ENCODE measurements at places on chromosomes 2 and 18.

DNA sequence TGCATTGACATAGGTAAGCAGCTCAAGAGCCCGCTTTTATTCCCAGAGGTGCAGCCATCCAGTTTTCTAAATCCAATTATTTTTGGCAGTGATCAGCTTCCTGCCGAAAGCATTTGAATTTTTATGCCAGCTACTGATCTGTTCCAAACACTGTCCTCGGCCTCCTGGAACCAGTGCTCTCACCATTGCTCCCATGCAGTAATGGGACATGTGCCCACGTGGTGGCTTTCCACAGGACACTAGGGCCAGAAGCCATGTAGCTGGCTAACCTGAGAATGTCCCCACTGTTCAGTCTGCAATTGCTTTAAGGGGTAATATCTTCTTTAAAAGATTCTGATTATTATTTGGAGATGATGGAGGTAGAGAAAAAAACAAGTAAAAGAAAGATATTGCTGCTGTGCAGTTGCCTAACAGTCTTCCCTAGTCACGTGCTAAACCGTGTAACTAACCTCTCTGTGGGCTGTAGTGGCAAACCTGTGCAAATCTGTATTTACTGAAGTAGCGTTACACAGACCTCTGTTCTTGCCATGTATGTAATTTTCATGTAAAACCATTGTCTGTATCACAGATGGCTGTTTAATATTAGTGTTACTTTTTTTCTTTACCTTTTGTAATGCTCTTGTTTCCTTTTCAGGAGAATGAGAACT lies 13.0 kb downstream of the GRHL1 start:
- DNase-seq: no peak

DNA sequence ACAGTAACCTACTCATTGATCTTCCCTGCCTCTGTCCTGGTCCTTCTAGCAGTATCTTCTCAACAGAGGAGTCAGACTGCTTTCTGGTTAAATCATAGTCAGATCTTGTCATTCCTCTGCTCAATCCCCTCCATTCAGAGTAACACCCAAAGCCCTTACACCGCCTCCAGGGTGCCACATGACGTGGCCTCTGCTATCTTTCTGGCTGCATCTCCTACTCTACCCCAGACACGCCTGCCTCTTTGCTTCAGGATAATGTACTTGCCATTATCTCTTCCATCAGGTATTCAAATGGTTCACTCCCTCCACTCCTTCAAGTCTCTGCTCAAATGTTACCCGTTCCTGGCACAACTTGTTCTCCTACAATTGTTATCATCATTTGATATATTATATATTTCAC lies 36.3 kb upstream of the ACVR2A start:
- DNase-seq: no peak

DNA sequence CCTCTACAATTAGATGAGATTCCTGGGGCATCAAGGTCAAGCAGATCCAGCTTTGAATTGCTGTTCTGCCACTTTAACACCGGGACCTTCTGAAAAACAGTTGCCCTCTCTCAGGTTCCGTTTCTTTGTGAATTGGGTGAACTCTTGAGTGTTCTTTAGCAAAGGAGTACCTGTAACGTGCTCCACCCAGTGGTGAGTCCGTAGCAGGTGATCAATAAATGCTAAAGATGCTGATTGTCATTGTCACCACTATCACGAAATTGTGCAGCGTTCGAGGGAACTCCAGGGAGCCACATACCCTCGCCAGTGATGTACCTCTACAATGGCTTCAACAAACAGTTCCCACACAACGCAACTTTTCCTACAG lies 81.9 kb downstream of the TCF7L1 start:
- no peak for DNase-seq

DNA sequence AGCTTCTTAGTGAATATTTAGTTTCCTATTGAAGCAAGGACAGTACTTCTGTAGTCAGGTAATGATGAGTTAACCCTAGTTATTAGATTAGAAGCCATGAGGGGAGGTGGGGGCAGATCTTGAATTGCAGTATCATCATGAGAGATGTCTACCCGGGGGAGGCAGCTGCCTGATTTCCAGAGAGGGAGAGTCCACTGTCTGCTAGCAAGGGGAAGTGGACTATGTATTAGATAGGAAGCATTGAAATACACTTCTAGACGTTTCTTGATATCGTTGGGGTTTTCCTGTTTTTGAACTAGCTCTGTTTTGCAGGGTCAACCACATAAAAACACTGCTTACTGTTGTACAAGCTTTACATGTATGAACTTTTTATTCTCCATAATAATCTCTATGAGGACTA lies 38.8 kb downstream of the APLF start:
- no peak for DNase-seq

GRCh38 chr2:218060950-218061660 lies 7.9 kb upstream of the RUFY4 start:
- DNase-seq: no peak

GRCh38 chr2:1995584-1995983 lies 251.3 kb upstream of the PXDN start:
- DNase-seq: no peak

- DNase-seq: no peak
These were observed 3.6 kb downstream of the GPC1 start for GRCh38 chr2:240438810-240439697.

GRCh38 chr2:5690286-5690685 lies 1.9 kb upstream of the SOX11 start:
- peak; percentile 25 for DNase-seq

DNA sequence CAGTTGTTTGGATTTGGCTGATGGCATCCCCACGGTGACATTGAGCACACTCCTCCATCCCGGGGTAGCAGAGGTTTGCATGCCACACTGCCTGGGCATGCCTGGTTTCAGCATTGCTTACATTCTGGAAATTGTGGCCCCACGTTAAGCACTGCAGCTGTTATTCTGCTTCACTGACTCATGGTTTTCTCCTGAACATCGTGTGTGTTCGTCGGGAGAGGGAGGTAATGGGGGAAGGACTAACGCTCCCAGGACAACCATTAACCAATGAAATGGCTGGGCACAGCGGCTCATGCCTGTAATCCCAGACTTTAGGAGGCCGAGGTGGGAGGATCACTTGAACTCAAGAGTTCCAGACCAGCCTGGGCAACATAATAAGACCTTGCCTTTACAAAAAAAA lies 28.2 kb upstream of the YWHAQ start:
- DNase-seq: peak; percentile 52

- no peak for DNase-seq
These were observed 109.2 kb upstream of the RAB12 start for GRCh38 chr18:8499810-8500675.

DNA sequence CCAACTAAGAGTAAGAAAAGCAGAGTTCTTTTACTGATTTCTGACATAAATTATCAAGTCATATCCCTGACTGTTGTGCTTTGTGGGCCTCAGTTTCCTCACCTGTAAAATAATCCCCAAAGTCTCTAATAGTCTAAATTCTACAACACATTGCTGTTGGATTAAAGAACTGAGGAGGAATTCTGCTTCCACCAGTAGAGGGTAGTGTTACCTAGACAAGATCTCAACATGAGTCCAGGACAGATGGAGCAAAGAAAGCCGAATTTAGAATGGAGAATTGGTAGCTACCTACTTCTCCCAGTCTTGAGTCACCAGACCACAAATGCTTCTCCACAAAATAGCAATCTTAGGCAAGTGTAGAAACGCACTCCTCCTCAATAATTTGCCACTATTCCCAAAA lies 462.5 kb upstream of the FSHR start:
- peak; percentile 9 for DNase-seq

DNA sequence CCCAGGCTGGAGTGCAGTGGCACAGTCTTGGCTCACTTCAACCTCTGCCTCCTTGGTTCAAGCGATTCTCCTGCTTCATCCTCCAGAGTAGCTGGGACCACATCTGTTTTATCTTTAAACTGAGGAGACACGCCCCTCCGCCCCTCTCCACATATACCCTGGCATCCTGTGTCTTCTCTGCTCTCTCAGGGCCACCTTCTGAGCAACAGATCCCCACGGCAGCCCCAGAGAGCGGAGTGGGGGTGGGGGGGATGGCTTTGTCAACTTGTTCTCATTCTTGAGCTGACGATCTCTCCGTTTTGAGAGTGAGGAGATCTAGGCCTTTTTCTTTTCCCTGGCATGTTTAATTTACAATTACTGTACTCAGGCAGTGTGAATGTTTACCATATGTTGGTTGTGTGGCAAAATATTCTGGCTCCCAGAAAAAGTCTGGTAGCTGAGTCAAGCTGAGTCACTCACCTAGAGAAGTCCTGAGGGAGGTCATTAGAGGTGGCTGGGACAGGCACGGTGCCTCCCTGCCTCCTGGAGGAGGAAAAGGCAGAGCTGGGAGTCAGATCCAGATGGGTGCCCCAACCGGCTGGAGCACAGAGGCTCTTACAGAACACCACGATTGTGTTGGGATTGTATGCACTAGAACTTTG lies 19.5 kb upstream of the ID2 start:
- DNase-seq: peak; percentile 90

- no peak for DNase-seq
These were observed 143.8 kb downstream of the GALNT14 start for GRCh38 chr2:30994227-30995056.

DNA sequence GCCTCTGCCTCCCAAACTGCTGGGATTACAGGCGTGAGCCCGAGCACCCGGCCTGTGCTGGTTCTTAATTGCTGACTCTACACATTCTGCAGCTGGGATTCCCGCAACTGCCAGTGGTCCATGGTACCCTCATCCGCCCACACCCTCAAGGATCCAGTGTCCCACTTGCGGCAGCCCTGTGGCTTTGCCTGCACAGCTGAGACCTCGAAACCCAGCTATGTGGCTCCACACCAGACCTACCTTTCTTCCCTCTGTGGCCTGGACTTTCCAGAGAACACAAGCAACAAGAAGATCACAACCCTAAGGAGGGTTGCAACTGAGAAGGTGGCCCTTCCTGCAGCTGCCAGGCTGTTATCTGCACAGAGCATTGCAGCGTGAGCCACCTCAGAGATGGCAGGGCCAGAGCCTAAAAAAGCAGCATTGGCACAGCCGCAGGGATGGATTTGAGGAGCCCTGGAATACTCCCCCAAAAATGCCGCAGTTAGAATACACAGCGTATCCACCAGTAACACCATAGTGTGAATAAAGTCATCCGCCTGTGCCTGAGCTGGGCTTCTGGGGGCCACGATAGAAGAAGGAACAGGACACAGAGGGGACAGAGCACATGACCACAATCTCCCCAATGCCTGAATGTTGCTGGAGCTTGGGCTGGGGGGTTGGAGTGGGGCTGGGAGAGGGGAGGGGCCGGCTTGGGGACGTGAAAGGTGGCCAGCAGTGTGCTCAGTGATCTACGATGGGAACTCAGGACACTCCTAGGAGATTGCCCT lies 1.9 kb downstream of the GPR55 start:
- no peak for DNase-seq

DNA sequence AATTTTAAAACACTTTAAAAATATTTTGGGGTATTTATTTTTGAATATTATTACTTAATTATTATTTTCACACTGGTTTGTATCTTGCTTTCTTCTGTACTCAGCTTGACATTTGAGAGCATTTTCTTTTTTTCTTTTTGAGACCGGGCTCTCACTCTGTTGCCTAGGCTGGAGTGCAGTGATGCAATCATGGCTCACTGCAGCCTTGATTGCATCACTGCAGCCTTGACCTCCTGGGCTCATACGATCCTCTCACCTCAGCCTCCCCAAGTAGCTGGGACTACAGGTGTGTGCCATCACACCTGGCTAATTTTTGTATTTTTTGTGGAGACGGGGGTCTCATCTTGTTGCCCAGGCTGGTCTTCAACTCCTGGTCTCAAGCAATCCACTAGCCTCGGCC lies 79.9 kb upstream of the DLX2 start:
- no peak for DNase-seq

DNA sequence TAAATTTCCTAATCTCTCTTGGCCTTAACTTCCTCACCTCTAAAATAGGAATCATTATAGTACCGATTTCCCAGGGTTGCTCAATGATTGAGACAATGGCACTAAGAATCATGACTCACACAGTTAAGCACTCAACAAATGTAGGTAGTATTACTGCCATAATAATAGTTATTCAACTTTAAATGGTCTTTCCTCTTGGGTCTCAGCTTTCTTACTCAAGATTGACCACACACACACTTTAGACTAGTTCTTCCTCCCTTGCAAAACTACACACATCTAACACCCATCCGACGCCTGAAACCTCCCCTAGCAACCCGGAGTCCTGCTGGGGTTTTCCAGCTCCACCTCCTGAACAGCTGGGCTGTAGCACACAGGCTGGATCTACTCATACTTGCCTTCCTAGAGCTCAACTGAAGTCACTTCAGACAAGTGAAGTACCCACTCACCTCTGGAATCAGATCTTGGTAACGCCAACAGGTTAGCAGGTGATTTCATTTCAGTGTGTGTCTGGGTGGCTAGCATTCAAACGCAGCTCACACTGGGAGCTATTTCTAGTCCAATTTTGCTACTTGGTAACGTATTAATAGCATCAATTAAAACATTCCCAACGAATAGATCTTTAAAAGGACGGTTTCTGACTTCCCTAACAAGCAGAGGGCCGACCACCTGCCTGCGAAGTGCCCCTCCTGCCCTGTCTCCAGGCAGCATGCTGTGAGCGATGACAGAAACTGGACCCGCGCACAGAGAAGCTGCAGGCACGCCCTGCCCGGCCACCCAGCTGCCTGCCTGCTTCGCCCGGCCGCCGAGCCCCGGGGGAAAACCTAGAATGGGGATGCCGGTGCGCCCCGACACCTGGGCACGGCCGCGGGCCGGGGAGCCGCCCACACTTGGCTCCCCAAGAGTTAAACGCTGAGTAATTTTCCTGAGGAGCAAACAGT lies 1.1 kb downstream of the UXS1 start:
- peak; percentile 76 for DNase-seq

DNA sequence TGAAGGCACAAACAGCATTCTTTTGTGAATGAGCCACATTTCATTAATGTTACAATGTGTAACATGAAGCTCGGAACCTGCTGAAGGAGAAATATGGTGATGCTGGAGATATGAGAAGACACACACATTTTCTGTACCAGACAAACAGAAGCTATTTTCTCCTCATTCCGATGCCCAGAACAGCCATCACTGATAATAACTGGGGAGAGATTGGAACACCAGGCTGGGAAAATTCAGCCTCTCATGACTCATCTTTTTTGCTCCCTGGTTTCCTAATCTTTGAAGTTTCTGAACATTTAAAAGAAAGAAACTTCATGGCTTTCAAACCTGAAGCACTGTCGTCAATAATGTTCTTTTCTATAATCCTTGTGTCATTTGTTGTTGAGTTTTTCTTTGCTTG lies 110.9 kb downstream of the LYPD6 start:
- DNase-seq: peak; percentile 30

GRCh38 chr18:74595431-74595830 lies 2.2 kb upstream of the ZNF407 start:
- no peak for DNase-seq

DNA sequence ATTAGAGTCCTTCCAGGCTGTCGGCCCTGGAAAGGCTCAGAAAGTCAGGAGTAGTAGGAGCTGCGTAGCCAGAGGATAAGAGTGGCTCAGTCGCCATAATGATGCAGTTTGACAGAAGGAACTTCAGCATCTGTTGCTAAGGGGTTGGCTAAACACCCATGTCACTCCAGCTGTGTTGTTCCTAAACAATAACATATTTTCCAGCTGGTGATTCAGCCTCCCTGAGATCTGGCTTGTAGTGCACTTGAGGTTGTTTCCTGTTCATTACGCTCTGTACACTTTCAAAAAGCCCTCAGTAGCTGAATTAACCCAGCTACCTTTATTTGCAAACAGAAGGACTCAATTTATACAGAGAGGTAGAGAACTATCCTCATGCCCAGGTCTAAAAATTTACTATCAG lies 39.7 kb upstream of the EPAS1 start:
- DNase-seq: peak; percentile 56

- no peak for DNase-seq
These were observed 83.0 kb downstream of the ACVR1 start for GRCh38 chr2:157793053-157793612.

- DNase-seq: no peak
These were observed 96.1 kb downstream of the PPP1R1C start for GRCh38 chr2:182081602-182082260.

GRCh38 chr2:219991116-219991515 lies 363.7 kb downstream of the SLC4A3 start:
- DNase-seq: peak; percentile 60
